ENCODE measurements at places on chromosomes 7 and 10.

GRCh38 chr10:99906470-99906869 is 103.3 kb downstream of the DNMBP start:
- H3K4me3 ChIP-seq, result no peak overlapping the region
- peaks cover 53% of the 10 kb centered on the region for H3K36me3 ChIP-seq
- H3K27me3 ChIP-seq, result no peaks in the 10 kb centered on the region
- DNase-seq, result no peak
- H3K4me1 ChIP-seq, result peaks cover 5% of the 10 kb centered on the region

- no peak overlapping the region for H3K4me3 ChIP-seq
- H3K27me3 ChIP-seq, result no peaks in the 10 kb centered on the region
- H3K4me1 ChIP-seq, result no peaks in the 10 kb centered on the region
- no peak for DNase-seq
Observed at GRCh38 chr7:156473476-156474240, 166.9 kb upstream of the RNF32 start.

- no peaks in the 10 kb centered on the region for H3K36me3 ChIP-seq
- H3K27me3 ChIP-seq, result no peaks in the 10 kb centered on the region
- no peak overlapping the region for H3K4me3 ChIP-seq
- H3K27ac ChIP-seq, result no peak overlapping the region
- no peak for DNase-seq
- no peaks in the 10 kb centered on the region for H3K4me1 ChIP-seq
Observed at GRCh38 chr7:138649506-138649905, 51.7 kb downstream of the SVOPL start.

DNA sequence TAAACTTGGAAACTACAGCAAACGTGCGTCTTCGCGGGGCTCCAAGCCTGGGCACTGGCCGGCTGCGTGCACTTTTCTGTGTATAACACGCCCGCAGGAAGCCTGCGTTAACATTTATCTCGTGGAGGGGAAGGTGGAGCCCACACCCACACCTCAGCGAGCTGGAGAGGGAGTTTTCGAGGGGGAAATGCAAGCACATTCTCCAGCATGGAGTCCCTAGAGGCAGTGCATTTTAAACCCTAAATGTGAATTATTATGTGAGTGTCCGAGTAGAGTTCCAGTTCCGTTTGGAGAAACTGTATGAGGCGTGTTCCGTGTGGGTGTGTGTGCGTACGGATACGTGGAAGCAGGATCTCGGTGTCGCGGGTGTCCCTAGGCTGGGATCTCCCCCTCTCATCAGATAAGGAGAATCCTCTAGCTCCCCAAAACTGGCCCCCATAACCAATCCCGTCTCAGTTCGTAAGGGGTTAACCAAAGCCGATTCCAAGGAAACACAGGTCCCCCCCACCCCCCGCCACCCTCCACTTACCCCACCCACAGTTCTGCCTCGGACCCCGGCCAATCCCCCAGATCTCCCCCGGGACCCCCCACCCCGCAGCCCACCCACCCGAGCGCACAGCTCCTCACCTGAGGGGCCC is 403 bp downstream of the CDK6 start:
- H3K27ac ChIP-seq, result peak overlapping the region; percentile 79
- peak; percentile 24 for DNase-seq
- no peaks in the 10 kb centered on the region for H3K4me1 ChIP-seq
- H3K27me3 ChIP-seq, result no peaks in the 10 kb centered on the region
- no peaks in the 10 kb centered on the region for H3K36me3 ChIP-seq
- H3K4me3 ChIP-seq, result peak overlapping the region; percentile 72

DNA sequence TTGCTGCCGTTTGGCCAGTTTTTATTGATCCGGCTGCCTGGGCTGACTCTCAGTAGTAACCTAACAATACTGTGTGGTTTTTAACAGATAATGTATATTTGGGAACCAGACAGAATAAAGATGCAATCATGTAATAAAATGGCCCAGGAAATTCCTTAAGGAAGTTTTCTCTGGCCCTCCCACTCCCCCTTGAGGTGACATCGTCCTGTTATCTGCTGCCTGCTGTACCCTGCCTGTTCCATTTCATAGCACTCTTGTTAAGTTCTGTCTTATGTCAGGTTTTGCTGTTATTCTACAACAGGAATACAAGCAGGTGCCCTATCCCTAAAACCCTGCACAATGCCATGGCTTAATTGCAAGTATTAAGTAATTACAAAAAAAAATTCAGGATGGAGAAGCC is 12.5 kb downstream of the ITGB8 start:
- H3K27ac ChIP-seq, result peak overlapping the region; percentile 84
- no peak overlapping the region for H3K4me3 ChIP-seq
- no peak for DNase-seq
- no peaks in the 10 kb centered on the region for H3K4me1 ChIP-seq
